Smooth muscle cell of the umbilical artery (primary cell): ENCODE measurements at places on chromosomes 16 and 17. TPM values are rescaled to one million over a fixed set of nuclear protein-coding genes. Genes with fewer than 3 reads are reported as not detected.

Gene RHBDF1
- total RNA-seq, result 24.6 and 49.9 TPM in 2 replicates

Gene ALOX15B
- not detected in 2 replicates for total RNA-seq

Gene BOLA2
- 17.0 and 19.6 TPM in 2 replicates for total RNA-seq

Gene KRT222
- total RNA-seq, result not detected in 2 replicates

Gene OR3A3
- total RNA-seq, result not detected in 2 replicates
